AG04450 (cell line): ENCODE measurements at places on chromosomes 6 and 20.

DNA sequence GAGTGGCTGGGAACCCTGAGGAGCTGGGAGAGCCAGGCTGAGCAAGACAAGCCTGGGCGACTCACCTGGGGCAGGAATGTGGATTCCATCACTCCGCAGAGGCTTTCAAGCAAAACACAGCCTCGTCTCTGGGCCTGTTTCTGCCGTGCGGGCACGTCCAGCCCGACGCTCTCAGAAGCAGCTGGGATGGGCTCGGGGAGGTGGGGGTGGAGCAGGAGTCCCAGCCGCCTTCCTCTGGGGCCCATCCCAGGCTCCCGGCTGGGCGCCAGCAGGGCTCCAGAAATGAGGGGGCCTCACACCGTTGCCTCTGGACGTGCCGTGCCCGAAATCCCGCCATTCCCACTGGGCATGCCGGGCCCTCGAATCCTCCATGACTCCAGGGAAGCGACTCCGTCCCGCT lies 8.7 kb upstream of the RPS21 start:
- no peak for DNase-seq

- no peak for DNase-seq
These were observed 60.5 kb downstream of the DST start for GRCh38 chr6:56582236-56582635.

DNA sequence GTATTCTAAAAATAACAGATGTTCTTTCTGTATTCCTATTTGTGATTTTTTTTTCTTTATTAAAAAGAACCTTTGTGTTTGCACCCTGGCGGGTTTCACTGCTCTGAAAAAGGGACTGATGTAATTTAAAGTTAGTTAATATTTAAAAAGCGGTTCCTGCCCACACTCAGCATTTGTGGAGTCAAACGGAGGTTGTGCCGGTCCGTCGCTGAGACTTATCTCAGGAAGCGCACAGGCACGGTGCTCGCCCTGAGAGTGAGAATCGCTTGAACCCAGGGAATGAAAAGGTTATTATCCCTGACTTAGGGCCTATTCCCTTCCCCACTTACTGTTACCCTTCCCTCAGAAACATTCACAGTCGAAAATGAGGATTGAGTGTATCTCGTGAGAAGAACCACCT lies 366.7 kb downstream of the THBS2 start:
- no peak for DNase-seq

- DNase-seq = no peak
These were observed 305.3 kb upstream of the RGS17 start for GRCh38 chr6:153436351-153436750.

DNA sequence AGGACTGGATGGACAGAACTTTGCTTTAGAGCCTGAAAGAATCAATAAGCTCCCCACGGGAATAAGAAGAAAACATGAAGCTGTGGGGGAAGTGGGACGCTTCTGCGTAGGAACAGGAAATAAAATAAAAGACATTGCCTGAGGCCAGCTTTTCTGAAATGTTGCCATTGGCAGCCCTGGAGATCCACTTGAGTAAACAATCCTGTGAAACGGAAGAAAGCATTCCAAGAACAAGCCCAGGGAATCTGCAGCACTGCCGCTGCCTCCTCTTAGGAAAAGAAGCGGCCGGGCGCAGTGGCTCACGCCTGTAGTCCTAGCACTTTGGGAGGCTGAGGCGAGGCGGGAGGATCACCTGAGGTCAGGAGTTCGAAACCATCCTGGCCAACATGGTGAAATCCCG lies 182.3 kb upstream of the RALGAPA2 start:
- no peak for DNase-seq

DNA sequence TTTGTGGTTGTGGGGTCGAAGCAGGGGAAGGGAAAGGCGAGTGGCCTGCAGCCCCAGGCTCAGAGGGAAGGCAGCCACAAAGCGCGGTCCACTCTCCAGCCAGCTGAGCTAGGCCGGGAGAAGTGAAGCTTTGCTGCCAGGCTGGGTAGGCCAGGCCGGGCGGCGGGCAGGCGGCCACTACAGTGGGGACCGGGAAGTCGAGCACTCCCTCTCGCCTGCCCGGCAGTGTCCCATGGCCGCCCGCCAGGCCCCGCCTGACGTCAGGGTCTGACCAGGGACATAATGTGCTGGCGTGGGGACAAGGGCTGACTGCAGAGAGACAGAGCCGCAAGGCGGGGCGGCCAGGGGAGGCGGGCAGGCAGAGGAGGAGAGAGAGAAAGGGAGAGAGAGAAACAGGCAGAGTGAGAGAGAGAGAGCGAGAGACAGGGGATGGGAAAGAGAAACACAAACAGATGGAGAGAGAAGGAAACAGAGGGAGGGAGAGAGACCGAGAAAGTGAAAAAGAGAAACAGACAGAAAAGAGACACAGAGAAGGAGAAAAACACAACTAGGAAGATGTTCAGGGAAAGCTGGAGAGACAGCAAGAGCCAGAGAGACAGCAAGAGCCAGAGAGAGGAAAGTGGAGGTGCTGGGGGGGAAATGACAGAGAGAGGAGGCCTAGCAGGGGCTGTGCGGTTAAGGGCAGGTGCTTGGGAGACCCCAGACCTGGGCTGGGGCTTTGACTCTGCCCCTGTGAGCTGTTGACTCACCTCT lies 94.5 kb upstream of the PTPN1 start:
- no peak for DNase-seq

DNA sequence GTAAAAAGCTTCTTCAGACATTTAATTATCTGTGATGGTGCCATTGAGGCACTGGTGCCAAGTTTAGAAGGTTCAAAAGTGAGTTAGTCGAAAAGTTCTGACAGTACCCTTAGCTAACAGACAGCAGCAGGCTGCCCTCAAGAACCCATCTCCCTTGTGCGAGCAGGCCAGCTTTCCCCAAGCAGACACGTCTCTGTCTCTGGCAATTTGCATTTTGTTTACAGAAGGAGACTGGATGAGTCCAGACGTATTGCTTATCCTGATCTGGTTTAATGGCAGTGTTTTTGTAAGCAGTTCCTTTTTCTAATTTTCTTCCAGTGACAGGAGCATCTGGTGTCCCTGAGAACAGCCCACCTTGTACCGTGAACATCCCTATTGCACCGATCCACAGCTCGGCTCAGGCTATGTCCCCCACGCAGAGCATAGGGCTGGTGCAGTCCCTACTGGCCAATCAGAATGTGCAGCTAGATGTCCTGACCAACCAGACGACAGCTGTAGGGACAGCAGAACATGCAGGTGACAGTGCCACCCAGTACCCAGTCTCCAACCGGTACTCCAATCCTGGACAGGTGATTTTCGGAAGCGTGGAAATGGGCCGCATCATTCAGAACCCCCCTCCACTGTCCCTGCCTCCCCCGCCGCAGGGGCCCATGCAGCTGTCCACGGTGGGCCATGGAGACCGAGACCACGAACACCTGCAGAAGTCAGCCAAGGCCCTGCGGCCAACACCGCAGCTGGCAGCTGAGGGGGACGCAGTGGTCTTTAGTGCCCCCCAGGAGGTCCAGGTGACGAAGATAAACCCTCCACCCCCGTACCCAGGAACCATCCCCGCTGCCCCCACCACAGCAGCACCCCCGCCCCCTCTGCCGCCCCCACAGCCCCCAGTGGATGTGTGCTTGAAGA lies 58.3 kb upstream of the TMEM181 start:
- no peak for DNase-seq

DNA sequence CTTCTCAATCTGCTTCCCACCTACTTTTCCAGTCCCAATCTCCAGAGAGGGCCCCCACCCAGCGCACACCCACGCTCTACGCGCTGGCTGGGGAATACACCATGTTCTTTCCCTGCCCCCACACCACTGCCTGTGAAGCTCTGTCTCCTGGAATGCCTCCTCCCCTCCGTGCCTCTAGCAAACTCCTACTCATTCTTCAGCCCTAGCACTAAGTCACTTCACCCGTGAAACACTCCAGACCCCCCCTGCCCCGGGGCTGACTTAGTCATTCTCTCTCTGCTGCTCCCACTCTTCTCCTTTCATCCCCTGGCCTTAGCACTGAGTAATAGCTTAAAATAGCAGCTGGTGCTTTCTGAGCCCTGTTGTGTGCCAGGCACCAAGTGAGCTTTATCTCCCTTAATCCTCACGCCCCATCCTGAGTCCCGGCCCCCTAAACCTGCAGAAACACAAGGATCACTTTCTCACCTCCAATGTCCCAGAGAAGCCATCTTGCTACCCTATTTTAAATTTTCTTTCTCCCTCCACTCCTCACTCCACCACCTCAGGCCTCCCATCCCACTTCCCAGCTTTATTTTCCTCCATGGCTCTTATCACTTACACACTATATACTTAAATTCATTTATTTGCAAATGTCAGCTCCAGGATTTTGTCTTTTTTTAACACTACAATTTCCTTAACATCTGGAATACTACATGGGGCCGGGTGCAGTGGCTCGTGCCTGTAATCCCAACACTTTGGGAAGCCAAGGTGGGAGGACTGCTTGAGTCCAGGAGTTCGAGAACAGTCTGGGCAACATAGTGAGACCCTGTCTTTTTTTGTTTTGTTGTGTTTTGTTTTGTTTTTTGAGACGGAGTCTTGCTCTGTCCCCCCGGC lies 6.3 kb upstream of the PARD6B start:
- DNase-seq = peak; percentile 90

DNA sequence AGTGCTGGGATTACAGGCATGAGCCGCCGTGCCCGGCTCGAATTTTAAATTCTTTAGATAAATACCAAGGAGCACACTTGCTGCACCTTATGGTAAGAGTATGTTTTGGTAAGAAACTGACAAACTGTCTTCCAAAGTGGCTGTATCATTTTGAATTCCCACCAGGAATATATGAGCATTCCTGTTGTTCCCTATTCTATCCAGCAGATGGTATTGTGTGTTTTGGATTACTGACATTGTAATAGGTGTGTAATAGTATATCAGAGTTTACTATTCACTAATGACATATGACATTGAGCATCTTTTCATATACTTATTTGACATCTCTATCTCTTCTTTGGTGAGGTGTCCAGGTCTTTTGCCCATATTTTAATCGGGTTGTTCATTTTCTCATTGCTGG lies 40.5 kb downstream of the TGM6 start:
- DNase-seq = no peak

- no peak for DNase-seq
These were observed at the start of gene CLVS2 for GRCh38 chr6:122995921-122996793. Gene CLVS2 (plus strand): TSS chr6:122996235. CDS start chr6:122997778, 1,543 bp downstream.
